D721Med (cell line): ENCODE measurements at places on chromosomes 2 and 18.

- no peak for DNase-seq
Observed at GRCh38 chr18:13628211-13628610, 98.1 kb downstream of the FAM210A start.

- DNase-seq, result no peak
Observed at GRCh38 chr2:71583876-71584275, 130.5 kb downstream of the DYSF start.

GRCh38 chr2:96716388-96716787 lies 23.5 kb downstream of the LMAN2L start:
- no peak for DNase-seq

DNA sequence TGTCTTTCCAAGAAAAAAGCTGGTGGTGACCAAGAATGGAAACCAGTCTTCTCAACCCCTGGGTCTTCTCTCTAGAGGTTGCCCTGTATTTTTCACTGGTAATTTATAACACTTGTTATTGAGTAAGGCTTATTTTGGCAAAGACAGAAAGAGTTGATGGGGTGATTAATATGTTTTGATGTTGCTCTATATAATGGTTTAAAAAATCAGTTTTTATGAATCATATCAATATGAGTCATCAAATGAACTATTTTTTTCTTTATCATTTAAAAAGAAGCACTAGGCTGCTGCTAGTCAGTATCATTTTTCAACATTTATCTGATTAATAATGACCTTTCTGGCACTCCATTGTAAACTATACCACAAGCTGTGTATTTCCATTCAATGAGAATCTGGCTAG lies 1142.2 kb downstream of the LRP1B start:
- no peak for DNase-seq

DNA sequence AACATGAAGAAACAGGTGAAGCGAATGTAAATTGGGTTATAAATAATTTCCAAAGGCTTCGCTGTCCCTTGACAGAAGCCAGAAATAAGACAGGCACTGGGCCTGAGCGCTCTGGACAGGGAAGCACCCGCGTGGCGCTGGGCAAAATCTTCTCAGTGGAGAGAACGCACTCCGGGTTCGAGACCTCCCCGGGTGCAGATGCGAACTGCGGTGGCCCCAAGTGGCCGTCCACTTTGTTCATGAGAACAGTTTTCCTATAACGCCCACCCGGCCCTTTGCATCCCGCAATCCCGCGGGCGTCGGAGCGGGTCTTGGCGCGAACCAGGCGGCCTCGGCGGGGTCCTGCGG lies 651 bp upstream of the DPYSL5 start:
- no peak for DNase-seq

DNA sequence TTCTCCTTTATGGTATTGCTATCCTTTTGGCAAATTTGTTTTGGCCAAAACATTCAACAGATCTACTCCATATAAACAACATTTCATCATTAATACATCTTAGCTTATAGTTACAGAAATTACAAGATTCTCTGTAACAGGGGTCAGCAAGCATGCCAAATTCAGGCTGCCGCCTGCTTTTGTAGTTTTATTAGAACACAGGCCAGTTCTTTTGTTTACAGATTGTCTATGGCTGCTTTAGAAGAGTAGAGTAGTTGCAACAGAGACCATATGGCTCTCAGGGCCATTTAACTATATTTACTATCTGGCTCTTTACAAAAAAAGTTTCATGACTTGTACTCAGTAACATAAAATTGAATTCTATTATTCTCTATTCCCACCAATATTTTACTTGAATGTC lies 53.9 kb downstream of the LNPK start:
- DNase-seq, result no peak

- DNase-seq, result no peak
Observed at GRCh38 chr2:240632306-240632721, 7.0 kb downstream of the GPR35 start.

DNA sequence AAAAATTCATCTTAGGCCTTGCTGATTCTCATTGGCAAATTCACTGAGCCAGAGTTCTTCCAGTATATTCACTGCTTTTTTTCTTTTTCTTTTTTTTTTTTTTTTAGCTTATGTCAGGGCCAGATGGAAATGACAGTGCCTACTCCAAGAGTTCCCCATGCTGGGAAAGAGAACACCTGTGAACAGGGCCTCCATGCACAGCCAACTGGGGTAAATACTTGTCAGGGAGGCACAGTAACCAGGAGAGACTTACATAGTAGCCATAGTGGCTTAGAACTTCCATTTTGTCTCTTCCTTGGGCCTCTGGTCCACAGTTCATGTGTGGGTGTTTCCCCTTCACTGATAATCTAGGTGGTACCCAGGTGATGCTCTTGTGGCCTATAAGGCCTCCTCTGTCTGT lies 15.2 kb upstream of the SCLY start:
- DNase-seq, result no peak

GRCh38 chr2:48249631-48250473 lies 280.1 kb upstream of the STON1 start:
- no peak for DNase-seq

- no peak for DNase-seq
Observed at GRCh38 chr18:58407649-58408407, 221.1 kb downstream of the ALPK2 start.

GRCh38 chr2:17915811-17916518 lies 37.5 kb downstream of the KCNS3 start:
- DNase-seq, result no peak

- DNase-seq, result no peak
Observed at GRCh38 chr2:79789811-79790210, 277.0 kb downstream of the CTNNA2 start.

DNA sequence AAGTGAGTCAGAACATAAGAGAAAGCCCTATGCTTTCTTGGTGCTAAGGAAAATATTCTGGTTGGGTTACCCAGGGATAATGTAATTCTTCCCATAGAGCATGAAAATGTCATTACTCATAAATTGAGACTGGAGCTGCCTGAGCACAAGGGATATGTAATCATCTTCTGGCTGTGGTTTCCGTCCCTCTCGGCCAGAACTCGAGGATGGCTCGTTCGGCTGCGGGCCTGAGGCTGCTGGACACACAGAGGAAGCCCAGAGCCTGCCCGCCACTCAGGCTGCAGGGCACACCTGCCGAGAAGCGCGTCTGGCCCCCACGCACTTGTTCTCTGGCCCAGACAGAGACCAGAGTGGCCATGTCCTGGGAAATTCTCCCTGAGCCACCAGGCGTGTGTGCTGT lies 104.9 kb downstream of the ASAP2 start:
- DNase-seq, result no peak

GRCh38 chr2:232286001-232286868 lies 92.3 kb upstream of the ALPP start:
- DNase-seq, result no peak

GRCh38 chr2:8438996-8439395 lies 242.9 kb upstream of the ID2 start:
- DNase-seq, result no peak

DNA sequence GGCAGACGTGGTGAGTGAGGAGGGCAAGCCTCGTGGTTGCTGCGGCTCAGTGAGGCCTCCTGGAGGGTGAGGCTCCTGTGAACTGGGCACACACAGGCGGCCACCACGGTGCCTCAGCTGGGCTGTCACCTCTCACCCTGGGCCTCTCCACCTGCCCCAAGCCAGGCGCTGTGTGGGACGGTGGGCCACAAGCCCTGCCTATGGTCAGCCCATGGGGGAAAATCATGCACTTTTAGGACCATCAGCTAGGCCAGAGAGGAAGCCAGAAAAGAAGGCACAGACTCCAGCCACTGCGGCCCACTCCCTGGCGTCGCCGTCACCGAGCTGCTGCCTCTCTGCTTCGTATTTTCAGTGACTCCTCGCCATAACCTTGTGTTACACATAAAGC lies 28.5 kb upstream of the HS6ST1 start:
- no peak for DNase-seq

DNA sequence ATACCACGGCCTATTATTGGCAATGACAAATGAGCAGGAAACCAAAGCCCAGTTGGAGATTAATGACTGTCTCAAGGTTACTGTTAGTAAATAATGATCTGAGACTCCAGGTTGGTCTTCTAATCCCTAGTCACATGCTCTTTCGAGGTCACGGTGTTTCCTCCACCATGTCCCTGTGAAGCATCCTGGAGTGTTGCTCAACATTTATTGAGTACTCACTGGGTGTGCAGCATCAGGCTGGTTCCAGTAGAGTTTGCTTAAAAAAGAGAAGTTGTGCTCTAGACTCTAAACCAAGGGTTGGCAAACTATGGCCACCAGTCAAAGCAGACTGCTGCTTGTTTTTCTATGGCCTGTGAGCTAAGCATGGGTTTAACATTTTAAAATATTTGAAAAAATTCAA lies 263.8 kb upstream of the ATP5MC3 start:
- DNase-seq, result no peak

DNA sequence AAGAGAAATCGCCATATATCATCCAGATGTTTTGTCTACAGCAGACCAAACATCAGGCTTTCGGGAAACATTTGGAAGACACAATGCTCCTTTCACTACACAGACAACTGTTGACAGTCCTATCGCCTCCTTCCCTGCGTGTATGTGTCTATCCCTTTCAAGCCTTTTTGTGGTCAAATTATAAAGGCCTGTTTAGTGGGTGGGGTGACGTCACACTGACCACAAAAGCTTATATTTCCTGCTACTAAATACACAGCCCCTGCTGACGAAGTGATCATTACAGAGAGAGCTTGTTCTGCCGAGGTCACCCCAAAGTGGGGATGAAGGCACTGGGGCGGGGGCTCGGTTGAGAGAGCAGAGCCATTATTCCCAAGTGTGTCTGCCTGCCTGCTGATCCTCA lies 302.7 kb upstream of the TNP1 start:
- DNase-seq, result no peak

- no peak for DNase-seq
Observed at GRCh38 chr18:8849696-8850095, 144.3 kb downstream of the MTCL1 start.

DNA sequence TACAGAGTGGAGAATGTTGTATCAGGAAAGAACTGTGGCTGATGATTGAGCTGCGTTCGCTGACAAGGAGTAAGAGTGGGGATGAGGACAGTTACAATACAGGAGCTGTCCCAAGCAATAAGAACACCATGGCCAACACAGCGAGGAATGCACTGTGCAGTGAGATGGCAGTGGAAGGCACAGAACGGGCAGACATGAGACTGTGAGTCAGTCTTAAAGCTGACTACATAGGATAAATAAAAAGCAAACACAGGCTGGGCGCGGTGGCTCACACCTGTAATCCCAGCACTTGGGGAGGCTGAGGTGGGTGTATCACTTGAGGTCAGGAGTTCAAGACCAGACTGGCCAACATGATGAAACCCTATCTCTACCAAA lies 89.8 kb downstream of the CABYR start:
- no peak for DNase-seq
